ENCODE measurements at places on chromosomes 12 and 14. TPM values are rescaled to one million over a fixed set of nuclear protein-coding genes. Genes with fewer than 3 reads are reported as not detected.

DNA sequence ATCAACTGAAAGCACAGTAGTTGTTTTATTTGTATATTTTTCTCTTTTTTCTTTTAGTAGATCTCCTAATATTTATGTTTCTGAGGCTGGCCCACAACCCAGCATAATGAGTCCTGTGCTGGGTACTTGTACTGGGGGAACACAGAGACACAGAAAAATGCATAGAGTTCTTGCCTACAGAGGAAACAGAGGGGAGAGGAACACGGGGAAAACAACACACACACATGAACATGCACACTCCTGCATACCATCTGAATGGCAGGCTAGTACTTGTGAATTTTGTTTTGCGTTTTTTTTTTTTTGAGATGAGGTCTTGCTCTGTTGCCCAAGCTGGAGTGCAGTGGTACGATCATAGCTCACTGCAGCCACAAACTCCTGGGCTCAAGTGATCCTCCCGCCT, 21.3 kb downstream of the PITPNM2 start:
- H3K36me3 ChIP-seq = no peaks in the 10 kb centered on the region
- H3K27me3 ChIP-seq = no peaks in the 10 kb centered on the region
- no peak overlapping the region for H3K27ac ChIP-seq
- H3K4me1 ChIP-seq = peaks cover 13% of the 10 kb centered on the region
- no peak for DNase-seq

DNA sequence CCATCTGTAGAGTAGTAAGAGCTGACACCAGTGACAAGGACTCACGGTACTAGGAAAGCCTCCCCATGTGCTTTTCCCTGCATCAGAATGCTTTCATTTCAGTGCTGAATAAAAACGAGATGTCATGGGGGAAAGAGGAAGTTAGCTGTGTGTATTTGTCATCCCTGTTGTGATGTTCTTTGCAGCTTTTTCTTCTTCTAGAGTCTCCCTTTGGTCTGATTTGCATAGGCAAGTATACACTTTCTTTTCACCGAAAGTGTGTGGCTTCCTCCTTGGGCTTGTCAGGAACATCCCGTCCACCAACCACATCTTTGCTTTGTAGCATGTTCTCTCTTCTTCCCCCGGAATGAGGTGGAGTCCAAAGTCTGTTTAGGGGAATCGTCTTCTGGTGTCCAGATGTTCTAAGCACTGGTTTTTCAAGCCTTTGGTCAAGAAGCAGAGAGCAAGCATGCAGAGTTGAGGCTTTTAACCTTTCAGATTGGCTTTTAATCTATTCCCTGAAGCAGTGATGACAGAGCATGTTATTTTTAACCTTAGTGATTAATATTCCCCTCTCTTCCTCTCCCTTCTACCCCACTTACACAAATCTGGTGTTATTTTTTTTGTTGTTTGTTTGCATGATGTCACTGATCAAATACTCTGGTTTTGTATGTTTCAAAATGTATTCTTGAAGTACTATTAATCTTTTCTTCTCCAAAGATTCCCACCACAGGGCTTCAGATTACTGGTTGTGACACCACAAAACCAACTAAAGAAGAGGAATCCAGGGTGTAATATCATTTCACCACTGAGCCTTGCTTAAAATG, 163.4 kb downstream of the SAMD4A start:
- H3K27ac ChIP-seq = no peak overlapping the region
- no peaks in the 10 kb centered on the region for H3K36me3 ChIP-seq
- peaks cover 20% of the 10 kb centered on the region for H3K4me1 ChIP-seq

- DNase-seq = no peak
- no peaks in the 10 kb centered on the region for H3K4me1 ChIP-seq
- no peaks in the 10 kb centered on the region for H3K27me3 ChIP-seq
- H3K27ac ChIP-seq = no peak overlapping the region
Measured at GRCh38 chr14:96894966-96895365, 97.8 kb downstream of the VRK1 start.

DNA sequence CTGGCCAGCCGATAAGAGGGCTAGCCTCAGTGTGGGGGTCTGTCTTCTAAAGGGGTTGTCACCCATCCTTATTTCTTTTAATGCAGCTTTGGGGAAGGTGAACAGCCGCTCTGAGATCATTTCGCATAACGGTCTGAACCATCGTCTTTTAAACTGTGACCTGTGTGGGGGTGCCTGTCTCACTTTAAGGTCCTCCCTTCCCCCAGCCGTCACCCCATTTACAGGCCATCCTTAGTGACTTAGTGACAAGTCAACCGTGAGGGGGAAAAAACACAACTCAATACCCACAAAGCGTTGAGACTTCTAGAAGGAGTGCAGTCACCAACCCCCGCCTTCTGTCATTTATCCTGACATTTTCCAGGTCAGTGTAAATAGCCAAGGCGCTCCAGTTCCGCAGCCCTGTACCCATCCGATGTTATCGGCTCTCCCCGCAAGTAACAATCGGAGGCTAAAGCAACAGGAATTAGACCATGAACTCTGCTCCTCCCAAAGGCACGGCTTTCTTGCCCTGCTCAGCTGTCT, 505 bp upstream of the DENND5B start:
- H3K4me3 ChIP-seq = peak overlapping the region; percentile 97
- no peak for DNase-seq
- H3K27ac ChIP-seq = peak overlapping the region; percentile 94
- peaks cover 5% of the 10 kb centered on the region for H3K4me1 ChIP-seq

DNA sequence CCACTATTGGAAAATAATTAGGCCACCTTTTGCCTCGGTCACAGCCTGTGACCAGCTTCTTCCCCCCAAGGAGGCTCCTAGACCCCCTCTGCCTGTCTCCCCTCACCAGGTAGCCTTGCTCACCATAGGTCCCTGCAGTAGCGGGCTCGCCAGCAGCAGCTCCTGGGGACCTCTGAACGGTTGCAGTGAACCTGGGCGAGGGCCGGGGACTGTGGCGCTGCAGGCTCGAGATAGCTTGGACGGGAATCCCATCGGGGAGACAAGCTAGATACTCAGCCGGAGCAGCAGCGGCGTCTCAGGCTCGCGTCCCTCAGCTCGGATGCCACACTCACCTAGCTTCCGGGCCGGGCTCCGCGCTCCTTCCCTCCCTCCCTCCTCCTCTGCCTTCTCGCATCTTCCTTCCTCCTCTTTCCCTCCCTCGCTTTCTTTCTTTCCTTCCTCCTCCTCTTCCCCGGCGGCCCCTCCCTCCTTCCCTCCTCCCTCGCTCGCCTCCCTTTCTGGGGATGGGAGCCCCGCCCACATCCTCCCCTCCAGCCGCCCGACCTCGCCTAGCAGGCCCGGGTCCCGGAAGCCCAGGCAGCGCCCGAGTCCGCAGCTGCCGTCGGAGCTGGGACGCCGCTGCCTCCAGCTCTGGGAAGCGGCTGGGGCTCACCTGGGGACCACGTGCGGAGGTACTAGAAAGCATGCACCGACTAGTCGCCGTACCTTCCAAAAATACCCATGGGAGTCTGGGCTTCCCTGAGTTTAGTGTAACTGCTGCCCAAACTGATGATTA, at the start of gene BMP4:
Gene BMP4, minus strand, starts transcription at position 399 of the 775 bp plus-strand sequence. CDS start 4,603 bp downstream, outside the sequence.
- peak; percentile 81 for DNase-seq
- H3K36me3 ChIP-seq = peaks cover 6% of the 10 kb centered on the region
- H3K27me3 ChIP-seq = peaks cover 88% of the 10 kb centered on the region
- peaks cover 21% of the 10 kb centered on the region for H3K4me1 ChIP-seq

DNA sequence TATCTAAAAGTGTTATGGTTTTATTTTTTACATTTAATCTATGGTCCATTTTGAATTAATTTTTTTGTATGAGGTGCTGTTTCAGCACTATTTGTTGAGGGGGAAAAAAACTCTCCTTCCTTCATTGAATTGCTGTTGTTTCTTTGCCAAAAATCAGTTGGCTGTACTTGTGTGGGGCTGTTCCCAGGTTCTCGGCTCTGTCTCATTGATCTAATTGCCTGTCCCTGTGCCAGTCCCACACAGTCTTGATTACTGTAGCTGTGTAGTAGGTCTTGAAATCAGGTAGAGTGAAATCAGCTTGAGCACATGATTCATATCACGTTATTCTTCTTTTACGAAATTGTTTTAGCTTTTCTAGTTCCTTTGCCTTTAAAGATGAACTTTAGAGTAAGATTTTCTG, 109.7 kb downstream of the ADGRD1 start:
- no peak overlapping the region for H3K27ac ChIP-seq
- peaks cover 7% of the 10 kb centered on the region for H3K4me1 ChIP-seq
- no peak for DNase-seq
- no peak overlapping the region for H3K4me3 ChIP-seq
- no peaks in the 10 kb centered on the region for H3K36me3 ChIP-seq

DNA sequence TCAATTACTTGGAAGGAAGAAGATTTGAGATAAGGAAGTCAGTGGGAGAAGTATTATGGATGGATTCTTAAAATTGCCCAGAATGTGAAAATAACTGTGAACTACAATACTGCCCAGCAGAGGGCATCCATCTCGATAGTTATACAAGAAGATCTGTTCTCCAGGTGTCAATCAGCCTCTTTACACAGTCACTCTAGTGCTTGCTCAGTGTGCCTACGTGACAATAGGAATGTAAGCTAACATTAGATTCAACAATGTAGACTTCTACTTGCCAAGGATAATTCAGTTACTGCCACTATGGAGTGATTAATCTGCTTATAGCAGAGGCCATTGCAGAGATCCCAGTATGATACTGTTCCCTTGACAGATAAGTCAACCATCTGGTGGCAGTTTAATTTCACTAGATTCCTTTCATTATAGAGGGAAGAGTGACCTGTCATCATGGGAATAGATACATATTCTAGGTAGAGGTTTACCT, 10.6 kb upstream of the MAP4K5 start:
- no peaks in the 10 kb centered on the region for H3K27me3 ChIP-seq
- DNase-seq = no peak
- no peaks in the 10 kb centered on the region for H3K36me3 ChIP-seq
- peaks cover 9% of the 10 kb centered on the region for H3K4me1 ChIP-seq
- H3K27ac ChIP-seq = peak overlapping the region; percentile 57

DNA sequence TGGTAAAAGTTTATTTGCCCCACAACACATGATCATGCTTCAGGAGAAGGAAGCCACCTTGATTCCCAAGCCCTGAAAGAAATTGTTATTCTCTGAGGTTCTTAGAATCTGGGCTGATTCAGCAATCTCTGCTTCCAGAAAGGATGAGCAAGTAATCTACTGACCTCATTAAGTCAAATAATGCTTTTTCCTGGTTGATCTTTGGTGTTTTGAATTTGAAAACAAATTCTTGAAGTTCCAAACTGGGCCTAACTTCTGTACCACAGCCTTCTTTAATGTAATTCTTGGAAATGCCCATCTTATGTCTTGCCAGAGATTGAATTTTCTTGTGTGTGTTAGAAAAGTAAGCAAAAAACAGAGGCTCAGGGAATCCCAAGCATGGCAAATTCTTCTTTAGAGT, 319.2 kb upstream of the DDHD1 start:
- H3K4me3 ChIP-seq = no peak overlapping the region
- no peak for DNase-seq
- H3K27ac ChIP-seq = no peak overlapping the region
- H3K36me3 ChIP-seq = no peaks in the 10 kb centered on the region
- H3K4me1 ChIP-seq = no peaks in the 10 kb centered on the region

DNA sequence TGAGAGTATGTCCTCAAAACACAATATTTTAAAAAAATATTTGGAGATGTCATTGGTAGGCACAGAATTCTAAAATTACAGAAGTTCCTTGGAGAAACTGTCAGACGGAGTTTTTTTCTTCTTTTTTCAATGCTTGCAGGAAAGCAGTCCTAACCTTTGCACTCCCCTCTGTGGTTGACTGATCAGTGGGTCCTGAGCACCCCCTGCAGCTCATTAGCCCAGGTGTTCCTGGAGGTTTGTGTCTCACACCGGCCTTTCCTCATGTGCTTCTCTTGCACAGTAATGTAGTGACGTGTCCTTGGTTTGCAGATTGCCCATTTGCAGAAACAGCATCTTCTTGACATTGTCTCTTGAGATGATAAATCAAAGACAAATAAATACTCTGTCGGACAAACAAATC, 513.0 kb downstream of the TMEM121 start:
- no peaks in the 10 kb centered on the region for H3K36me3 ChIP-seq
- H3K4me3 ChIP-seq = no peak overlapping the region
- no peaks in the 10 kb centered on the region for H3K27me3 ChIP-seq
- DNase-seq = no peak
- no peak overlapping the region for H3K27ac ChIP-seq

DNA sequence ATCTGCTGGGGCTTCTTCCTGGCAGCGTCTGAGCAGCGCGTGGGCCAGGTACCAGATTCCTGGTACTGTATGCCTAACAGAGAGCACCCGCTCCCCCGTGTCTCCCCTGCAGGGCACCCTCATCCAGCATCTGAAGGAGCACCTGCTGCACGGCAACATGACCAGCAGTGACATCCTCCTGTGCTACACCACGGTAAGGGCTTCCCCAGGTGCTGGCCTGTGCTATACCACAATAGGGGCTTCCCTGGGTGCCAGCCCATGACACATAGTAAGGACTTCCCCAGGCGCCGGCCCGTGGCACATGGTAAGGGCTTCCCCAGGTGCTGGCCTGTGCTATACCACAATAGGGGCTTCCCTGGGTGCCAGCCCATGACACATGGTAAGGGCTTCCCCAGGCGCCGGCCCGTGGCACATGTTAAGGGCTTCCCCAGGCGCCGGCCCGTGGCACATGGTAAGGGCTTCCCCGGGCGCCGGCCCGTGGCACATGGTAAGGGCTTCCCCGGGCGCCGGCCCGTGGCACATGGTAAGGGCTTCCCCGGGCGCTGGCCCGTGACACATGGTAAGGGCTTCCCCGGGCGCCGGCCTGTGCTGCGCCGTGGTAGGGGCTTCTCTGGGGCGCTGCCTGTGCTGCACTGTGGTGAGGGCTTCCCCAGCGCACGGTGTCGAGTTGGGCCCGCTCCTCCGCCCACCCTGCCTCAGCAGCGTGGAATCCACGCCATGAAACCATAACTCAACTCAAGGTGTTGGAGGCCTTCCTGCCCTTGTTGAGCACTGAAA, 49.3 kb downstream of the AACS start:
- peaks cover 4% of the 10 kb centered on the region for H3K4me1 ChIP-seq
- no peak overlapping the region for H3K4me3 ChIP-seq
- no peak for DNase-seq
- no peaks in the 10 kb centered on the region for H3K27me3 ChIP-seq
- H3K36me3 ChIP-seq = peaks cover 26% of the 10 kb centered on the region
- H3K27ac ChIP-seq = no peak overlapping the region

- peak overlapping the region; percentile 82 for H3K27ac ChIP-seq
- no peaks in the 10 kb centered on the region for H3K27me3 ChIP-seq
- no peaks in the 10 kb centered on the region for H3K4me1 ChIP-seq
- peak overlapping the region; percentile 7 for H3K4me3 ChIP-seq
Measured at GRCh38 chr14:51131516-51131915, 36.6 kb upstream of the TRIM9 start.

- peaks cover 11% of the 10 kb centered on the region for H3K36me3 ChIP-seq
- H3K4me1 ChIP-seq = peaks cover 42% of the 10 kb centered on the region
- H3K27ac ChIP-seq = peak overlapping the region; percentile 92
- H3K27me3 ChIP-seq = peaks cover 40% of the 10 kb centered on the region
Measured at GRCh38 chr14:55126932-55127459, 2.1 kb upstream of the LGALS3 start.

GRCh38 chr14:104894331-104895206, 29.5 kb downstream of the CEP170B start:
- H3K4me1 ChIP-seq = peaks cover 6% of the 10 kb centered on the region
- no peak overlapping the region for H3K27ac ChIP-seq
- no peak for DNase-seq
- H3K27me3 ChIP-seq = no peaks in the 10 kb centered on the region

The SERPINA9 gene
- not detected for total RNA-seq

The EGLN3 gene
- total RNA-seq = 13.2 TPM

The SINHCAF gene
- total RNA-seq = 285 TPM

The TPPP2 gene
- total RNA-seq = not detected

The EML1 gene
- total RNA-seq = 73.8 TPM

The ART4 gene
- total RNA-seq = 0.81 TPM

The ADGRD1 gene
- 2.6 TPM for total RNA-seq

The SRRM4 gene
- total RNA-seq = 1.4 TPM

The TAS2R46 gene
- 0.85 TPM for total RNA-seq

Measured in type B pancreatic cell (in vitro differentiated cells).